ENCODE measurements at places on chromosomes 6 and 20.

DNA sequence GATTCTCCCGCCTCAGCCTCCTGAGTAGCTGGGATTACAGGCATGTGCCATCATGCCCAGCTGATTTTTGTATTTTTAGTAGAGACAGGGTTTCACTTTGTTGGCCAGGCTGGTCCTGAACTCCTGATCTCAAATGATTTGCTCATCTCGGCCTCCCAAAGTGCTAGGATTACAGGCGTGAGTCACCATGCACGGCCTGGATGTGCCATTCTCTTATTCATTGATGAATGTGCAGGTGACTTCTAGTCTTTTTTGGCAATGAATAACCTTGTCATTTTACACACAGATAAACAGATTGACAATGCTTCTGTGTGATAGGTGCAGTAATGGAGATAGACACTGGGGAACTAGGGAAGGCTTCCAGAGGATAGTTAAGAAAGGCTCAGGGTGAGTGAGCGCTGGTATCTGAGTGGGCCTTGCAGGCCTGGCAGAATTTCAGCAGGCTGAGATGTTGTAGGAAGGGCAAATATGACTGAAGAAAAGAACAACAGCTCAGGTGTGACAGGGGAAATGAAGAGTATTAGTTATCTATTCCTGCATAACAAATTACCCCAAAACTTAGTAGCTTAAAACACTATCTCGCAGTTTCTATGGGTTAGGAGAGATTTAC is 23.3 kb downstream of the PPARD start:
- no peak for DNase-seq

- no peak for DNase-seq
These were observed 39.7 kb downstream of the TAF4 start for GRCh38 chr20:62025832-62026563.

- no peak for DNase-seq
These were observed 298.4 kb upstream of the PLN start for GRCh38 chr6:118249680-118250079.

GRCh38 chr6:26629359-26629758 is 30.2 kb downstream of the ZNF322 start:
- DNase-seq, result no peak

DNA sequence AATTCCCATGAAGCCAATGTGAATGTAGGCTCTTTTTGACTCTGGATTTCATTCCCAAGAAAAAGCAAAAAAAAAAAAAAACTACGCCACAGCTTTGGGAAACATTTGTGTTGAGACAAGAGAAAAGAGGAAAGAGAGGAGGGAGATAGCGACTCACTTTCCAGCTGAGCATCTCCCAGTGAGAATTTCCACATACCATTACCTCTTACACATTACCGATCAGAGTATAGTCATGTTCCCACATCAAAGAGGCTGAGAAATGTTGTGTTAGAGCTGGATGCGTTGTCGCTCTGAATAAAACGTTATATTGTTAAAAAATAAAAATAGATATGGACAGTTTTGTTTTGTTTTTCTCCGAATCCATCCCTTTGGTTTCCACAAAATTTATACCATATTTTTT is 1019.3 kb upstream of the ADGRB3 start:
- no peak for DNase-seq

GRCh38 chr6:10626154-10626741 is 68.2 kb downstream of the C6orf52 start:
- no peak for DNase-seq

GRCh38 chr20:13008761-13009681 is at the start of gene SPTLC3:
SPTLC3 (plus strand) TSS chr20:13008972; CDS start chr20:13009268, 296 bp downstream.
- DNase-seq, result no peak

DNA sequence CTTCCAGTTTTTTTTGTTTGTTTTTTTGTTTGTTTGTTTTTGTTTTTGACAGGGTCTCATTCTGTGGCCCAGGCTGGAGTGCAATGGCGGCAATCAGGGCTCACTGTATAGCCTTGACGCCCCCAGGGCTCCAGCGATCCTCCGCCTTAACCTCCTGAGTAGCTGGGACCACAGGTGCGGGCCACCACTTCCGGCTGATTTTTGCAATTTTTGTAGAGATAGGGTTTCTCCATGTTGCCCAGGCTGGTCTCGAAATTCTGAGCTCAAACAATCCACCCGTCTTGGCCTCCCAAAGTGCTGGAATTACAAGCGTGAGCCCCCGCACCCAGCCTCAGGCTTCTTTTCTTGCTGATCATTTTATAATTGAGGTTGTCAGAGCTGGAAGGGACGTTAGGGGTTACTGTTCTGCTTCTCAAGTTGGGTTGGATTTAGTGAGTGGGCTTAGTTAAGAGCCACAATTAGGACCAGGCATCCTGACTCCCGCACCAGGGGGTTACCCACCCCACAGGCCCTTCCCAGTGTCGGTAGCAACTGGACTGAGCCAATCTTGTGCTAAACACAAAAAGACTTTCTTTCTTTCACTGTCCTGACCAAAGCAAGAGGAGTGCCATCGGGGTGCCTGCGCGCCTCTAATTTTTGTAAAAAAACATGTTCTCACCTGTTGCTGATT is 13.1 kb upstream of the ZSCAN9 start:
- no peak for DNase-seq

GRCh38 chr20:35104685-35105295 is 12.2 kb upstream of the TRPC4AP start:
- DNase-seq, result no peak

GRCh38 chr20:33490023-33490933 is at the start of gene CBFA2T2:
CBFA2T2 (plus strand) TSS chr20:33490096; CDS start chr20:33490268, 172 bp downstream.
- DNase-seq, result peak; percentile 38

DNA sequence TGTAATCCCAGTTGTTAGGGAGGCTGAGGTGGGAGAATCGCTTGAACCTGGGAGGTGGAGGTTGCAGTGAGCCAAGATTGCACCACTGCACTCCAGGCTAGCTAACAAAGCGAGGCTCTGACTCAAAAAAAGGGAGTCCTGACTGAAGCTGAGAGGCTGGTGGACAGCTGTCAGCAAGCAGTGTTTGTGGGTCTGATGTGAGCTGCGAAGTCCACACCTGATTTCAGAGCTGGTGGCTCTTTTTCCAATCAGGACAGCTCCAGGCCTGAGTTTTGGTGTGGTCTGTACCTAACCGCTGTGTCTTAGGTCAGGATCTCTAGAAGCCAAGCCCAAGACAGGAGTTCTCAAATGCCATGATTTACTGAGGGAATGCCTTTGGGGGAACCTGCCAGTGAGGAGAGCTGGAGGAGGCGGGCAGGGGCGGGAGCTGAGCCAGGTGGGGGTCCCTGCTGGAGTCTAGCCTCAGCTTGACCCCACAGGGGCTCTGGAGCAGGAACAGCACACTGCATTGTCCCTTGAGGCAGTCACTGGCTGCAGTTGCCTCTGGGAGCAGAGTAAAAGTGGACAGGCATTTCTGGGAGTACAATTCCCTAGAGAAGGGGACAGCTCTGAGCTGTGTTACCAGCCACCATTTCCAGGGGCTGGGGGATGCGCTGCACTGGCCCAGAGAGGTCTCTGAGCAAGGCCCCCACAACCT is 5.0 kb downstream of the GFRA4 start:
- no peak for DNase-seq

GRCh38 chr6:52089758-52090348 is 2.4 kb upstream of the PKHD1 start:
- no peak for DNase-seq

GRCh38 chr20:16290358-16290757 is 282.9 kb downstream of the KIF16B start:
- no peak for DNase-seq

GRCh38 chr6:80003826-80004172 is 650 bp upstream of the TTK start:
- DNase-seq, result peak; percentile 73

GRCh38 chr20:25258476-25258805 is 10.6 kb downstream of the PYGB start:
- no peak for DNase-seq

GRCh38 chr20:25148181-25148981 is 47.1 kb upstream of the ENTPD6 start:
- DNase-seq, result no peak

DNA sequence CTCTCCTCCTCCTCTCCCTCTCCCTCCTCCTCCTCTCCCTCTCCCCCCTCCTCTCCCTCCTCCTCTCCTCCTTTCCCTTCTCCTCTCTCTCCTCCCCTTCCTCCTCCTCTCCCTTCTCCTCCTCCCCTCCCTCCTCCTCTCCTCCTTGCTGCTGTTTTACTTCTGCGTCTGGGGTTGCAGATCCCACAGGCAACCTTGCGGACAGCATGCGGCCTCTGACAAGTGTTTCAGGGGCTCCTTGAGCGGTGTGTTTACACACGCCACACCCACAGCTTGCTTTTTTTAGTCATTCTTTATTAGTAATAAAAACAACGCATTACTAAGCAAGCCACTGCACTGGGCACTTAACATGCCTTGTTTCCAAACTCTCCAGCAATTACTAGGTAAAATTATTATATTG is 81.9 kb downstream of the TFAP2C start:
- no peak for DNase-seq

GRCh38 chr6:37155394-37156312 is 14.3 kb upstream of the PIM1 start:
- DNase-seq, result no peak

GRCh38 chr20:55561259-55561658 is 444.1 kb downstream of the CBLN4 start:
- DNase-seq, result no peak

GRCh38 chr6:167420858-167421766 is 96.2 kb downstream of the TTLL2 start:
- DNase-seq, result no peak

DNA sequence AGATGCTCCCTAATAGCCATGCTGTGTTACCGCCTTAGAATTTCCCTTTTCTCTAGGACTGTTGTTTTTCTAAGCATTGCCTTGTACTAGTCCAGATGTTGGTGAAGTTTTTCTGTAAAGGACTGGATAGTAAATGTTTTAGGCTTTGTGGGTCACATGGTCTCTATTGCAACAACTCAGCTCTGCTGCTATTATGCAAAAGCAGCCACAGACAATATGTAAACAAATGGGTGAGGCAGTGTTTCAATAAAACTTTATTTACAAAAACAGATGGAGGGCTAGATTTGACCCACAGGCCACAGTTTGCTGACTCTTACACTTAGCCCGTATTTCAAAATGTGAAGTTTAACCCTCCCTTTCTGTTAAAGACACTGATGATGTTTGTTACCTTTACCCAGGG is 207.6 kb upstream of the MYLIP start:
- DNase-seq, result no peak

GRCh38 chr6:44005507-44005903 is 121.7 kb downstream of the MRPL14 start:
- DNase-seq, result no peak

DNA sequence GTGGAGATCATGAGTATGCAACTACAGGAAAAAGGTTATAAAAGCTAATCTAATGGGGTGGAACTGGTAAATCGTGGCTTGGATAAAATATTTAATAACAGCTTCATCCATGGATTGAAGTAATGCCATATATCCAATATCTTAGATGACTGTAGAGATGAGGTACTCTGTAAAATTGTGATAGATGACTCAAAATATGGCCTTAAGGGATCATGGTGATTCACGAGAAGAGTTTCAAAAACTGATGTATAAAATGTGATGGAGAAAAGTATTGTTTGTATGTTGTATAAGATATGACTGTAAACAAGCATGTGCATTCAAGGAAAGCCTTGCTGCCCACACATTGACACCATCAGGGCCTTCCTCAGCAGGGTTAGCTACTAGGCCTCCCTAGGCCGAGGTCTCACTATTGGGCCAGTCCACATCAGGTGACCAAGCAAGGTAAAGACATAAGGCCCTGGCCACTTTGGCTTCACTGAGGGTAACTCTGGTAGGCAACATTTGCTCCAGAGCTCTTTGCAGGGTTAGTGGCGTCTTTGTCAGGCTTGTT is 17.7 kb upstream of the CCN6 start:
- no peak for DNase-seq

DNA sequence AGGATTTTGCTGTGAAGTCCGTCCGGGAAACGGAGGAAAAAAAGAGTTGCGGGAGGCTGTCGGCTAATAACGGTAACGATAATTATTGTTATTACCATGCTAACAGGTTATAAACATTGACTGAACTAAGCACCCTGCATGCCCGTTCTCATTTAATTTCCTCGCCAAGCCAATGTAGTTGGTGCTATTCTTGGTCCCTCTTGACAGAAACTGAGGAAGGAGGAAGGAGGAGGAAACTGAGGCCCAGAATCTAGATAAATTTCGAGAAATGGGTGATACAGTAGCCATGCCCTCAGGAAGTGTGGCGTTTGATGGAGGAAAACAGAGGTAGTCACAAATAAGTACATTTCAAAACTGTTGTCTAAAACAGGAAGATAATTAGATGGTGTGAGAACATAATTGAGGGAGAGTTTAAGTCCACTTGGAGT is 474 bp downstream of the TPX2 start:
- no peak for DNase-seq

DNA sequence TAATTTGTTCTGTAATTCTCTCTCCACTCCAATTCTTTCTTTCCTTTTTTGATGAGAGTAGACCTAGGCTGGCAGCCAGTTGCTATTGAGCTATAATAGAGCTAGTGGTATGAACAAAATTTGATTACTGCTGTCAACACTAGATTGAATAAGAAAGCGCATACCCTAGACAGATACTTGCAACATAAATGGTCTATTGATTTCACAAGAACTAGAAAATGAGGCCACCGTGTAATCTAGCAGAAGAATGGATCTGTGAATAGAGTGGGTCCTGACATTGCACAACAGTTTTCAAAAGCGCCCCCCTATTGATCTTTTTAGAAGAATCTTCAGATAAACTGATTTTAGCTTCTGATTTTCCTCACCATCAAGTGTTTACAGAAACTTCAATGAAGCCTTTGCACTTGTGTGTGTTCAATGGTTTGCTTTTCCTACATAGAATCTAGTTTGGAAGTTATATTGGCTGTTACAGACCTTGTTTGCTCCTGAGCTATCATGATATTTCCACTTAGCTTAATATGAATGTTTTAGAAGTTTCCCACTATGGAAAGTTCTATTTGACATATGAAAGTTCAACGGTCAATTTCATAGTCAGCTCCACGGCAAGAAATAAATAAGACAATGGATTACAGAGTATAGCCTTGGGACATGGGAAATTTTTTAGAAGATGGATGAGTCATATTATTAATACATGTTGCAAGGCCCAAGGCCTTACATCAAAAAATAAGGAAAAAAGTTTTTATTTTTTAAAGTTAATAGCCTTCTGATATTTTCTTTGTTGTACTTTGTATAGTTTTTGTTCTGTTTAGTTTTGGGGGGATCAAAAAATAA is 55.6 kb downstream of the UTRN start:
- no peak for DNase-seq

DNA sequence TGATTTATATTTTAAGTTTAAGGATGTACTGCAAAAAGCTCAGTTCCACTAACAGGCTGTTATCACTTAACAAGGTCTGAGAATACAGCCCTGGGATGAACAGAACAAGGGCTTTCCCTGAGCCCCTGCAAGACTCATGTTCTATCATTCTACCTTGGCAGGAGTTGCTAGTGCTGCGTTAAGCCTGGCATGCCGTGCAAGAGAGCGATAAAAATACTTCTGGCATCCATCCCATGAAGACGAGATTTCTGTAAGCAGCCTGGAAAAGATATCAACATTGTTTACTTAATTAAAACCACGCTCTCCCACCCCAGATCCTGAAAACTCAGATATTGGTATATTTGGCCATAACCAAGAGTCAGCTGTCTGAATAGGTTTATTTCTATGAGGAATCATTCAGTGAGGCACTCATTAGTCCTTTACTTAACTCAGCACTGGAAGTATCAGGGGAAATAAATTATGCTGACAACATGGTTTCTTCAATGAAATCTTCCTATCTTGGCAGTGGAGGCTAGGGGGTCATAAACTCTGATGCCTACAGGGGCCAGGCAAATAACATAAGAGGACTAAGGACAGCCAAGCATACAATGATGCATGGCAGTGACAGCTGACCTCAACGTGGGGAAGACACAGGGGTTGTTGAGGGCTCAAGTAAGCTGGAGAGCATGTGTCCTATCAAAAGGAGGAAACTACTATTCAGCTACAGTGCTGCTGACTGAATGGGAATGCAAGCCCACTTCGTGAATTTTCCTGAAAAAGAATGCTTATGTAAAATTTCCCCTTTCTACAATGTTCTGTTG is 37.6 kb upstream of the LYRM2 start:
- no peak for DNase-seq
